GM20000 (cell line): ENCODE measurements at places on chromosomes 16 and 17.

DNA sequence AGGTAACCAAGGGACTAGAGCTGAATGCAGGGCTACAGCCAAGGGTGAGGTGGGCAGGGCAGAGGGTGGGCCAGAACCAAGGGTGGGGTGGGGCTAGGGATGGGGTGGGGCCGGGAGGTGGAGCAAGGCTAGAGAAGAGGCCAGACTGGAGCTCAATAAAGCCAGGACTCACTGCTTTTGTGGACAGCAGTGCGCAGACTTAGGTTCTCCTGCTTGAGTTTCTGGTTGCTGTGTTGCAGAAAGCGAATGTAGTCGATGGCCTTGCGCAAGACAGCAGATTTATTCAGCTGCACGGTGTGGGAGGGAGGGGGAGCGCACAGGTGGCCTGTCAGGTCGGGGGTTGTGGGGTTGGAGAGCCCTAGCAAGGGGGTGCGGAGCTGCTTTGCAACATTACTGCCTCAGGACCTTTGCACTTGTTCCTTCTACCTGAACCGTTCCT, 18.7 kb downstream of the SREBF1 start:
- DNase-seq = peak; percentile 68

DNA sequence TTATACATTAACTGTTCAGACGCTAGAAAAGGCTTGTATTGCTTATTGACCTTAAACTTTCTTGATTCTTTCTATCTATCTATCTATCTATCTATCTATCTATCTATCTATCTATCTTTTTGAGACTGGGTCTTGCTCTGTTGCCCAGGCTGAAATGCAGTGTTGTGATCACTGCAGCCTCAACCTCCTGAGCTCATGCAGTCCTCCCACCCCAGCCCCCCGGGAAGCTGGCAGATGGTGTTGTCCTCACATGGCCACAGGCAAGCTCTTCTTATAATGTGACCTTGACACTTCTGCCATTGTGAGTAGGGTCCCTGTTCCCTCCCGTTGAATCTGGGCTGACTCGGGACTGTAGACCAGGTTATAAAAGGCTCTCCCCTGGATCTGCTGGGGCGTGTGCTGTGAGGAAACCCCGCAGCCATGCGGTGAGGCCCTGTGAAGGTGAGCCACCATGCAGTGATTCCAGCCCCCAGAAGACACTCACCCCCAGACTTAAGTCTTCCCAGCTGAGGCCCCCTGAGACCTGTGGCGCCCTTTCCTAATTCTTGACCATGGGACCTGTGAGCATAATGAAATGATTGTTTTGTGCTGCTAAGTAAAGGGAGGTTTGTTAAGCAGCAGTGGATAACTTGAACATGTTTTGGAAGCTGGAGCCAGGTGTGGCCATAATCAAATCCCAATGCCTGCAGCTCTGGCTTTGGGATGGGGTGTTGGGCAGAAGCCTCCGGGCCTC, 54.3 kb downstream of the RPTOR start:
- DNase-seq = no peak

GRCh38 chr17:67601897-67602296, 115.8 kb upstream of the NOL11 start:
- no peak for DNase-seq

GRCh38 chr16:24074574-24074973, 181.6 kb upstream of the CACNG3 start:
- DNase-seq = no peak

GRCh38 chr17:33941744-33942143, 313.3 kb upstream of the CCL2 start:
- DNase-seq = no peak

DNA sequence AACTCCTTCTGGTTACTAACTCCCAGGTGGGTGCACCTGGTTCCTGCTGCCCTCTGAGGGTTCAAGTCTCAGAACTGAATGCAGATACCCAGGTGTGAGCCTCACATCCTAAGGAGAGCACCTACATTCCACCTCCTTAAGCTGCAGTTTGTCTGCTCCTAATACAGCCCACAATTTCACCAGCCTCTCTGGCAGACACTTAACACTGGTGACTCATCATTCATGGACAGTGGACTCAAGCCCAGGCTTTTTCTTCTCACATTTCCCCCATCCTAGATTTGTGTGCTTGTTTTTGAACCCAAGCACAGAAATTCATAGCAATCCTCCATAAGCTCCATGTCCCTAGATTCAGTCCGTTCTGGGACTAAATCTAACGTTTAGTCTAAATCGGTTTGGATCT, 7.0 kb upstream of the MAF start:
- no peak for DNase-seq
